ENCODE measurements at places on chromosomes 16 and 17. TPM values are rescaled to one million over a fixed set of nuclear protein-coding genes. Genes with fewer than 3 reads are reported as not detected.

Gene LPO
- 0.37 TPM for polyA plus RNA-seq

Gene CCDC200
- 47.1 TPM for polyA plus RNA-seq

Gene ZNF821
- polyA plus RNA-seq = 11.2 TPM

Gene ODAD4
- 0.87 TPM for polyA plus RNA-seq

Gene SRR
- polyA plus RNA-seq = 8.4 TPM

Gene NF1
- polyA plus RNA-seq = 25.9 TPM

Gene POLR3K
- polyA plus RNA-seq = 9.5 TPM

- DNase-seq = no peak
Observed at GRCh38 chr16:52832771-52833170, 219.9 kb downstream of the CHD9NB start.

DNA sequence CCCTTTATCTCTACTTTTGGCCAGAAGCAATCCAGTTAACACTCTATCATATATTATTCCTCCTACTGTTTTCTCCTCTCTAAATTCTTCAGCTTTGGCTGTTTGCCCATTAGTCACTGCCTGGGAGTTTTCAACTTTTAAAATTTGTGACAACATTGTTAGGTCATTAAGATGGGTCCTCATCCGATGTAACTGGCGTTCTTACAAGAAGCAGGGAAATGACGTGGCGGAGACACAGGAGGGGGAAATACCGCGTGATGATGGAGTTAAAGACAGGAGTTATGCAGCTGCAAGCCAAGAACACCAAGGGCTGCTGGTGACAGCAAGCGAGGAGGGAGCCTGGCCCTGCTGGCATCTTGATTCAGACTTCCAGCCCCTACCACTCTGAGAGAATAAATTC, 34.8 kb upstream of the CPHXL start:
- DNase-seq = no peak

DNA sequence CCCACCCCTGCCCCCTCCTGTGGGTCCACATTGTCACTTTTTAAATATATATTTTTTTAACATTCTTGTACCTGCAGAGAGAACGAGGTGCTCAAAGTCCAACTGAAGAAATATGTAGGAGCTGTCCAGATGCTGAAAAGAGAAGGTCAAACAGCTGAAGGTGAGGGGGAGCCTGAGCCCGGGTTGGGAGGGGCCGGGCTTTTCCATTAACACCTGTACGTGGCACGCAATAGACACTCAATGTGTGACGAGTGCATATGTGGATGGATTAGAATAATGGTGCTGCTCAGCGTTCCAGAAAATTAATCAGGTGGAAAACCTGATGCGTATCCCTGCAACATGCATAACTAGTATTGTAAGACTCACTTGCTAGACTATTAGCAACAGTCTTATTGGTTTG, 223.0 kb downstream of the SNX29 start:
- peak; percentile 27 for DNase-seq

DNA sequence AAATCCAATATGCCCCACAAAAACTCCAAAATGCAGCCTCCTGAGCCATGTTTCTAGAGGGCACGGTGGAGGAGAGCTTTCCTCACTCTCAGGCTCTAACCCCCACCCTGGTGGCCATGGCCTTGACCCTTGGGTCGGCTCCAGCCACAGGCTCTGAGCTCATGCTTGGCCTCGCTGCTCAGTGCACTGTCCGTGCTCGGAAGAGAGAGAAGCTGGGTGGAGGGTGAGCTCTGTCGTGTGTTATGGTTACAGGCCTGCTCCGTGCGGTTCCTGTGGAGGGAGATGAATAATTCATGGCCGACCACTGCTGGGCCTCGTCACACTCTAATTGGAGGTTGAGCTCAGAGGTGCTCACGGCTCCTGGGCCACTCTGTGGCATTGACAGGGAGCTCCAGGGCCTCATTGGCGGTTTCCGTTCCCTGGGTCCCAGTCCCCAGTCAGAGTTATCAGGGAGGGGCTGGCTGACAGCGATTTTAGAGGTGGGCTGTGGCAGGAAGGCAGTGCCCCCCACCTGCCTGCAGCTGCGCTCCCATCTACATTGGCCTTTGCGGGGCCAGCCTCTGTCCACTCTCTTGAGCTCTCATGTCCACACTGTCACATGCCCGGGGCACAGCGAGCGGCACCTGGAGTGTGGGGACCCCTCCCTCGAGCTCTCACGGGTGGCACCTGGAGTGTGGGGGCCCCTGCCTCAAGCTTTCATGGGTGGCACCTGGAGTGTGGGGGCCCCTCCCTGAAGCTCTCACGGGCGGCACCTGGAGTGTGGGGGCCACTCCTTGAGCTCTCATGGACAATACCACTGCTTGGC, 24.9 kb downstream of the ACSF3 start:
- DNase-seq = no peak

- DNase-seq = no peak
Observed at GRCh38 chr17:57667461-57667923, 77.6 kb downstream of the CCDC182 start.

GRCh38 chr17:43987131-43988021, 17.0 kb upstream of the NAGS start:
- no peak for DNase-seq

DNA sequence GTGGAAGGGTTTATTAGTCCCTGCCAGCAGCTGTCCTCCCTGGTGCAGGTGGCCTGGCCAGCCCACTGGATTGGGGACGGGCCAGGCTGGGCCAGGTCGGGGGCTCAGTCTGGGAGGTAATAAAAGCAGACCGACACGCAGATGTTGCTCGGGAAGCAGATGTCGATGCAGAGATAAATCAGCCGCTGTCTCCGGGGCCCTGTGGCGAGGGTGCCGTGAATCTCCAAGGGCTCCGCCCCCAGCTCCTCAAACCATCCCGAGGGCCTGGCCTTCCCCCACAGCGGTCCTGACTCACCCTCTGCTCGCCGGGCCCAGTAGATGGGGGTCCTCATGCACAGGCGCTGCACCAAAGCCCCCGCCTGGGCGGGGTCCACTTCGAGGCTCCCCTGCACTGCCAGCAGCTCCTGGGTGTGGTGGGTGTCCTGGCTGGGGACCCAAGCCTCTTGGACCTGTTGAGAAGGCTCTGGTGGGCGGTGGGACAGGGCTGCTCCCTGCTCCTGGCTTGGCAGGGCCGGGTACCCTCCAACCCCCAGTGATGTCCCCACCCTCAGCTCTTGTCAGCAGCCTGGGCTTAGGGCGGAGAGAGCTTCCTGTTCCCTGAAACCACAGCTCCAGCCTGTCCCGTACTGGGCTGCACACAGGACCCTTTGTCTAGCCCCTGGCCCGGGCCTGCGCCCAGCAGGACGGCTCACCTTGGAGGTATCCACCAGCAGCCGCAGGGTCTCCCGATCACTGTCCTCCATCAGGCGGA, 1.2 kb downstream of the BRICD5 start:
- DNase-seq = no peak

GRCh38 chr16:10972108-10972818, 27.9 kb downstream of the CLEC16A start:
- DNase-seq = no peak

- DNase-seq = no peak
Observed at GRCh38 chr17:1611715-1612114, 16.9 kb downstream of the SLC43A2 start.

DNA sequence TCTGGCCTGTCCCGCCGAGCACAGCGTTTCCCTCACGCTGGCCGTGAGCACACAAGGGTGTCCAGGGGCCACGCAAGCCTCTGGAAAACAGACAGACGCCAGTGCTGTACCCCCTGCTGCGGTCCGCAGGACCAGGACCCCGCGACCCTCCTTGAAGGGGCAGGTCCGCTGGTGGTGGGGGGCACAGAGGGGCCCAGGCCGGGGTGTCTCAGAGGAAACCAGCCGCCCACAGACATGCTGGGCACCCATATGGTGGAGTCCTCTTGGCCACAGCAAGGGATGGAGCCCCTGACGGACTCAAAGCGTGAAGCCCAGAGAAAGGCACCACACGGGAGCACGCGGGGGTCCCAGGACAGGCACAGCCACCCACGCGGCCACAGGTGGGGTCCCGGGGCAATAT, 34.4 kb downstream of the METRNL start:
- DNase-seq = no peak

DNA sequence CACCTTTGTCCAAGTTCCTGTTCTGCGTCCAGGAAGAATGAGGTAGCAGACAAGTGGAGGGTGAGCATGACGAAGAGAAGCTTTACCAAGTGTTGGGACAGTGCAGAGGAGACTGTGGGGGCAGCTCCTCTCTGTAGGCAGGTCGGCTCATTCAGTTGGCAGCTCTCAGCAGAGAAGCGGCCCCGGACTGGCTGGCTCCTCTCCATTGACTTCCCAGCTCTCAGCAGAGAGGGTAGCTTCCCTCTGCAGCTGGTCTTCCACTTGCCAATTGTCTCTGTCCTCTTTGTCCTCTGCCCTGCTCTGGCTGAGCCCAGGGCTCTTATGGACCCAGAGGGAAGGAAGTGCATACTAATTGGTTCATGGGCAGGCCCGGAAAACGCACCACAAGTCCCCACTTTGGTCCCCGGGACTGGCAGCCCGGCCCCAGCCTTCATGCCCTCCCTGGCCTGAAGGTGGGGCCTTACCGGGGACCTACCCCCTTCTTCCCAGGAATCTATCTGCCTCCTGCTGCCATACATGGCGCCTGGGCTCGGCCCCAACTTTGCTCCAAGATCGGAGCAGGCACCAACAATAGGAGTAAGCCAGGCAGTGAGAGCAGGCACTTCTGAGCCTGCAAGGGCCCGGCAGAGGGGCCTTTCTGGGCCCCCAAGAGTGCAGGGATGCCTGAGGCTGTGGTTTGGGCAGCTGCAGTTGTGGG, 10.1 kb downstream of the KCTD5 start:
- DNase-seq = no peak

GRCh38 chr17:33973491-33973890, 281.6 kb upstream of the CCL2 start:
- peak; percentile 44 for DNase-seq

GRCh38 chr17:82153295-82153691, 55.3 kb upstream of the FASN start:
- no peak for DNase-seq

DNA sequence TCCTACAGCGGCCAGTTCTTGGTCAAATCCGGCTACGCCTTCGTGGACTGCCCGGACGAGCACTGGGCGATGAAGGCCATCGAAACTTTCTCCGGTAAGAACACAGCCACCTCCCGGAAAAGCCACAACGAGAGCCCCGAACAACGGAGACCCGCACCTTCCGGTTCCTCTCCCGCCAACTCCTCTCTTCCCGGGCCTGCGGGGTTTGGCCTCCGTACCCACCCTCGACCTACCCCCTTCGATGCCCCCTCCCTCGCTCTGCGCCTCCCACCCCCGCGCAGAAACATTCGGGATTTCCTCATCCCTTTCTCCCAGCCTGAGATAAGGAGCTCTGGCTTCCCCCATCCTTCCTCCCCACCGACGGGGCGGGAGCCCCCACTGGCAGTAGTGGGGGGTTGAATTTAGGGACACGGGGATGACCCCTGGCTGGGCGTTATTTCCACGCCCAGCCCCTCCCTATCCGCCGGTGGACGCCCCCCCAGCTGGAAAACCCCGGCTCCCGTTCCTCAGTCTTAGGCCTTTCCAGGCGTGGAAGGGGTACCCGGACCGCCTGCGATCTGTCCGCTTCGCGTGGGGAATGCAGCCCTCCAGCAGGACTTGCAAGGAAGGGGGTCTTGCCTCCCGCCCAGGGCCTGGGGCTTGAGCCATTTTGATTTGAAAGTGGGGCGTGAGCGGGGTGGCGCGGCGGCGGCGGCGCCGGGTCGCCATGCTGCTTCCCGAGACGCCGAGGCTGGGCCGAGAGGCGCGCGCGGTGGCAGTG, 822 bp downstream of the IGF2BP1 start:
- no peak for DNase-seq

GRCh38 chr16:66952430-66953110, 8.5 kb upstream of the CES3 start:
- DNase-seq = peak; percentile 40

- DNase-seq = peak; percentile 42
Observed at GRCh38 chr16:22007509-22008214, at the start of gene MOSMO. MOSMO (plus strand) TSS chr16:22008111; CDS start chr16:22008302, 191 bp downstream.

DNA sequence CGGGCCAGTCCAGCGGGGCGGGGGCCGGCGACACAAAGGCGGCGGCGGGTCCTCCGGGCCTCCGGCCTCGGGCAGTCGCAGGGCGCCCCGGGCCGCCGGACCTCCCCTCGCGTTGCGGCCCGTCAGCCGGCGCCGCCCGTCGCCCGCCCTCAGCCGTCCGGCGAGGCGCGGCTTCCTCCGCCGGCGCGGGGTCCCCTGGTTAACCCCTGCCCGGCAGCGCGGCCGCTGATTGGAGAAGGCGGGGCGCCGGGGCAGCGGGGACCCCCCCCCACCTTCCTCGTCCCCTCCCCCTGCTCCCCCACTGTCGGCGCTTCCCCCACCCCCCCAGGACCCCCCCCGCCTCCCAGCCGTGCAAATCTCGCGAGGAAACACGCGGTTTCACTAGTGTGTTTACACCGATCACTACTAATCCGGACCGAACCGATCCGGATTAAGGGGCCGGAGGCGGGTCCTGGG, at the start of gene TLK2:
TSS of gene TLK2 (plus strand) at position 402 of the 456 bp plus-strand sequence. CDS start 2,301 bp downstream, outside the sequence.
- peak; percentile 66 for DNase-seq

- no peak for DNase-seq
Observed at GRCh38 chr17:17315142-17315821, 12.1 kb downstream of the NT5M start.

DNA sequence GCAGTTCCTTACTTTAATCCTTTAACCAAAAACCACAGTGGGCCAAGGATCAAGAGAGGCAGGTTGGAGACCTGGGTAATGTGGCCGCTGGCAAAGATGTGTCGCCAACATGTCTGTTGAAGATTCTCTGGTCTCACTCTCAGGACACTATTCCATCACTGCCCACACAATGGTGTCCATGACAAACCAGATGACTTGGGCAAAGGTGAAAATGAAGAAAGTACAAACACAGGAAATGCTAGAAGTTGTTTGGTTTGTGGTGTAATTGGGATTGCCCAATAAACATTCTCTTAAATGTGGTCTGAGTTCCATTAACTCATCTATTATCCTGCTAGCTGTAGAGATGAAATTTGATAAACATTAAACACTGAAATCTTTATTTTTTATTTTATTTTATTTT, 43.3 kb downstream of the SALL1 start:
- no peak for DNase-seq

DNA sequence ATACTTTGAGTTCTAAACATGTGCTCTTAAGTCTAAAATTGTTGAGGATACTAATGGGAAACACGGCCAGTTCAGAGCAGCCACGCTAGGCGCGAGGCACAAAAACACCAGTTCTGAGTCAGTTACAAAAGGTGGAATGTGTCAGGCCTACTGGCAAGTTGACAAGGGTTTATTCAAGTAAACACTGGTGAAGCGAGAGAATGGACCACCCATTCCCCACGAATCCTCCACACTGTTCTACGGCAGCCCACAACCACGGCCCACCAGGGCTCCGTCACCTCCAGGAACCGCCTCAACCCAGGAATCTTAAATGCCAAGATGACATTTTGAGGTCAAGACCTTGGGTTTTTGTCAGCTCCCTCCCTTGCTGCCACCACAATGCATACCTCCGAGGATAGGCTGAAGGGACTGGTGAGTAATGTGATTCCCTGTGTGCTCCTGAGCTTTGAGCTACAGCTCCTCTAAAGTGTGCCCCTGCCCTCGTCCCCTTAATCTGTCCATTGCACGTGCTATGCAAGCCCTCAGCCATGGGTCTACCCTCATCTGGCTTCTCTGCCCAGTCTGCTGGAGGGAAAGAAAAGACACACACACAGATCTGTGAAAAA, 28.5 kb upstream of the TRAP1 start:
- no peak for DNase-seq
